ENCODE measurements at places on chromosomes 4 and X. TPM values are rescaled to one million over a fixed set of nuclear protein-coding genes. Genes with fewer than 3 reads are reported as not detected.
A peak's percentile ranks its signal among the peaks of the same experiment; 100 is the strongest.

RIBC1 gene
- 0.93 TPM for polyA plus RNA-seq

LAP3 gene
- 47.1 TPM for polyA plus RNA-seq

LRIT3 gene
- 0.06 TPM for polyA plus RNA-seq

CT45A1 gene
- polyA plus RNA-seq, result not detected

GRSF1 gene
- polyA plus RNA-seq, result 40.4 TPM

GLRA3 gene
- polyA plus RNA-seq, result not detected

CMC4 gene
- 22.1 TPM for polyA plus RNA-seq

TCEAL5 gene
- 0.61 TPM for polyA plus RNA-seq

ADAM29 gene
- polyA plus RNA-seq, result not detected

CFAP299 gene
- not detected for polyA plus RNA-seq

DNA sequence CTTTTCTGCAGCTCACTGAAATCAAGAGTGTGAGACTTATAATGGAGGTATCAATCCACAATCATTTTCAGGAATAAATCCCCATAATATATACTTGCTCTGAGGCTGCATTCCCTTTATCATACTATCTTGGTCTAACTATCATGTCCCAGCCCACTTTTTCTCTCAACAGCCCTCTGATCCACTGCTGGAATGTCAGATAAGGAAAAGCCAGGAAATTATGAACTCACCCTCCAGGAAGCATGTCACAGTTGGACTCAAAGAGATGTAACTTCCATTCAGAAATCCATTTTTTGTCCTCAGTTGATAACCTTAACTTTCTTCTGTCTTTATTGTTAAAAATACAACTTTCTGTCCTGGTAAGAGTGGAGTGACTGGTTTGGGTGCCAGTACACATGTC is 144.9 kb downstream of the PCDH19 start:
- no peak for DNase-seq

GRCh38 chrX:72714478-72714916 is 391 bp upstream of the PHKA1 start:
- peak; percentile 68 for DNase-seq

DNA sequence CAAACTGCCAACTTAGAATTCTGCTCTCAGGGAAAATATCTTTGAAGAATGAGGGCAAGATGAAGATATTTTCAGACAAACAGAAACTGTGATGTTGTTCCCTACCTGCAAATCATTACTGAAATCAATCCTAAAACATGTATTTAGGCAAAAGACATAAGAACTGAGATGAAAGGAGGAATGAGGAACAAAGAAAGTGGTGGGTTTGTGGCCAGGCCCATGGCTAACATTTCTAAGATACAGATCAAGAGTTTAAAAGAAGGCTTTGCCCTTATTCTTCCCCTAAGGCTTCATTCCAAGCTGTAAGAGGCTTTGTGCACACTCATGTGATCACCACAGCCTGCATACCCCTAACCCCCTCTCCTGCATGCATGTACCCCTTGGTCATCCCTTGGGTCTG is 46.5 kb downstream of the ADGRG2 start:
- DNase-seq, result no peak

DNA sequence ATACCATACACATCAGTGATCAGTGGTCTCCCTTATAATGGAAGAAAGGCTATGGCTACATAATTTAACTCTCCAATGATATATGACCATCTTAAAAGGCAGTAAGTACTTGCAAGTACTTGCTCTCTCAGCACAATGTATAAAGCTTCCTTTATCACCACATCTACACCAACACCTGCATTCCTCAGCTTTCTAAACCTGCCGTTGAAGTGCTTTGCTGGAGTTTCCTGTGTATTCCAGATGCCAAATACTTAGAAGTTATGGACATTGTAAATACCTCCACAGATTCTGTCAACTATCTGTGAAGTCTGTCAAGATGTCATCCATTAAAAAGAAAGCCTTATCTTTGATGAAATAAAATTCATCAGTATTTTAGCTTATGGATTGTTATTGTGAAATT is 335.0 kb upstream of the GALNTL6 start:
- DNase-seq, result no peak

GRCh38 chr4:154982187-154983047 is 201.3 kb downstream of the RBM46 start:
- DNase-seq, result peak; percentile 74

DNA sequence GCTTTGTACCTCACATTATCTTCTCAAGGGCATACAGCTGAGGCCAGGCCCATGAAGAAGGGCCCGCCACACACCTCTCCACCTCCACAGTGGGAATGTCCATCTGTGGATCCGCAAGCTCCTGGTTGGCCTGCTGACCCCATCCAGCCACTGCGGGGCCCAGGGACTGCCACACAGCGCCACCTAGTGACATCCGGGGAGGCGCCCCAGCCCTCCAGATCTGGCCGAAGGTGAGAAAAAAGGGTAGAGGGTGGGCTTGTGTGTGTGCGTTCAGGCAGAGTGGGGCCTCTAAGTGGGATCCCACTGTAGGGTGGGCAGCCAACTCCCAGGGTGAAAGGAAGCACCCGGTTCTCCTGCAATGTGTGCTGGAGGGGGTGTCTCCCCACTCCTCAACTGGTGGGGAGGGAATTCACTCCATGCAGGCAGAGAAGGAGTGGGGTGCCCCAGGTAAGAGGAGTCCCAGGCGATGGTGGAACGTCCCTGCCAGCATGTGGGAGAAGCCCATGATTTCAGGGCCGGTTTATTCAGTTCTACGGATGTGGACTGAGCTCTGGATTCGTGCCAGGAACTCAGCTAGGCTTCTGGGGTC is 117.3 kb downstream of the ENPP6 start:
- peak; percentile 58 for DNase-seq

DNA sequence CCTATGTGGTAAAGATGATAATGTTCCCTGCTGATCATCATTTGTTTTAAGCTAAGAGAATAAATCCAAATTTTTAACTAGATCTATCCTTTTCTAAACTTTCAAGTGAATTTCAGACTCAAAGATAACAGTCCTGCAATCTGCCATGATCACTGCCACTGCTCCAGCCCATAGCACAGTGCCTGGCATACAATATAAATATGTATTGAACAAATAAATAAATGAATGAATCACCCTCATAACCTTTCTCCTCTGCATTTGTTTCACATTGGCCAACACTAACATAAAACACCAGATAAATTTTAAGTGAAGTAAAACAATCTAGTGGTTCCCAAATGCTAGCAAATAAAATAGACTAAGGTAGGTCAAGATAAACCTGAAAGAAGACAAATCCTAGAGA is 439.0 kb downstream of the GPM6A start:
- no peak for DNase-seq

DNA sequence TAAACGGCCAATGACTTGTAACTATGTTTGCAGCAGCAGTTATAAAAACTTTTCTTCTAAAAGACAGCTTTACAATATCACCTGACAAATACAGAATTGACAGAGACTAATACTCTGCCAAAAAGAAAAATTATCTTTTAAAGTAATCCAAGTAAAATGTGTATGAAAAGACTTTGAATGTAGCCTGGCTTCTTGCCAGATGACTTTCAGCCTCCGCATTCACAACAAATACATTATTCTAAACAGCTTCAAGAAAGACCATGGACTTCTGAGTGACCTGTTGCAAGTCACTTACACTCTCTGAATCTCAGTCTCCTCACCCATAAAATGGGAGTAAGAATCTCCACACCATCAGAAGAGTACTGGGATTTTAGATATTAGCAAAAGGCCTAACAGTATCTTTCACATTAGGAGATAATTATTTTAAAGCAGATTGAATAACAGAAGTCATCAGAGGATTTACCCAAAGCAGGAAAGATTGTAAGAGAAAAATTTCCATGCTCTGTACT is 2.5 kb downstream of the ADAMTS3 start:
- DNase-seq, result no peak

DNA sequence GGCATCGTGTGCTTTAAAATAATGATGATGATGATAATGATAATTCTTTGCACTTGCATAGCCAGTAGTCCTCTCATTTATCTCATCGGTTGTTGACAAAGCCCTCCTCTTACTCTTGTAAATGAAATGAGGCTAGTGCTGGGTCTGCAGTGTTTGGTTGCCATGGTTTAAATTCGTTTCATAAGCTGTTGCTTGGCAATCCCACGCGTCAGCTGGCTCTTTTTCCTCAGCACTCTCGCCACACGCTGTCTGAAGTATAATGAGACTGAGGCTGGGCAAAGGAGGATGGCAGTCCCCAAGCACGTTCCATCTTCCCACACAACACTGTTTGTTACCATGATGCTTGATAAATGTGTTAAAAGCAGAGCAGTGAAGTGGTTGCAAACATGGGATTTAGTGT is 15.5 kb downstream of the PAGE4 start:
- DNase-seq, result no peak

GRCh38 chrX:29477878-29478277 is 737.5 kb upstream of the MAGEB2 start:
- DNase-seq, result no peak

DNA sequence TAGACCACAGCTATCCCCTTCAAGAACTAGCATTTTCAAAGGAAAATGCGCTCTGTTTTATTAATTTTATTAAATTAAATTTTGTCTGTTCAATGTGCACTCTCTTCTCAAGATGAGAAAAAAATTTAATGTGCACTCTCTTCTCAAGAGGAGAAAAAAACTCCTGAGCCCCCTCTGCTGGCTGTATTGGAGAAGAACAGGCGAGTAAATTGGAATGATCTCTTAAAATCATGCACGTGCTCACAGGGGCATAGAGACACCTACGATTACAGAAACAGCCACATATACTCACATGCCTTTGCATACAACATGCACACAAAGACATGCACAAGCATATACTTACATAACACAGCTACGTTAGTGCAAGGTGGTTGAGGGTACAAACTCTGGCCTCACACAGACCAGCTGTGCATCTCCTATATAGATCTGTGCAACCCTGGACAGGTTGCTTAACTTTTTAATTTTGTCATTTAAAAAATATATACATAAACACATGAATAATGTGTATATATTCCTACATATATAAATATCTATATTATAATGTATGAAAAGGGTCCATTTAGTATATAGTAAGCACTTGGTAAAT is 176.2 kb upstream of the CXorf66 start:
- peak; percentile 54 for DNase-seq

DNA sequence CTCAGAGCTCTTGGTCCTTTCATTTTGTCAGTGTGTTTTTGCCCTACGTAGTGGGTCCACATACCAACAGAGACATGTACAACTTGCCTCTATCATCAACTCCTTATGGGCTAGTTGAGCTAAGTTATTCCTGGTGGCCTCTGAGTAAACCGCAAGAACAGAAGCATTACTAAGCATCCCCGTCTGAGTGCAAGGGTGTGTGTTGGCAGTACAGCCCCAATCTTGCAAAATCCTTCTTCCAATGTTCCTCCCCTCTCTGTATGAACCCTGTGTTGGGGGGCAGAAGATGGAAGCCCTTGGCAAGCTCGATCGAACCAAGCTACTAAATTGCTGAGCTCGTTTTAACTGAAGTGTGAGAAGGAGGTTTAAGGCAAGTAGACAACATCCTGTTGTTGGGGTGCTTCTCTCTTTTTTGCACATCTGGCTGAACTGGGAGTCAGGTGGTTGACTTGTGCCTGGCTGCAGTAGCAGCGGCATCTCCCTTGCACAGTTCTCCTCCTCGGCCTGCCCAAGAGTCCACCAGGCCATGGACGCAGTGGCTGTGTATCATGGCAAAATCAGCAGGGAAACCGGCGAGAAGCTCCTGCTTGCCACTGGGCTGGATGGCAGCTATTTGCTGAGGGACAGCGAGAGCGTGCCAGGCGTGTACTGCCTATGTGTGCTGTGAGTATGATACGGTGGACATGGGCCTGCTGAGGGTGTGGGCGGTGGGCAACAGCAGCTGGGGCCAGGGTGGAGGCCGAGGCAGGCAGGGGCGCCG is at the start of gene SH2D1A:
SH2D1A (plus strand) TSS at position 447 of the 760 bp plus-strand sequence; CDS start at position 527, 80 bp downstream.
- no peak for DNase-seq

DNA sequence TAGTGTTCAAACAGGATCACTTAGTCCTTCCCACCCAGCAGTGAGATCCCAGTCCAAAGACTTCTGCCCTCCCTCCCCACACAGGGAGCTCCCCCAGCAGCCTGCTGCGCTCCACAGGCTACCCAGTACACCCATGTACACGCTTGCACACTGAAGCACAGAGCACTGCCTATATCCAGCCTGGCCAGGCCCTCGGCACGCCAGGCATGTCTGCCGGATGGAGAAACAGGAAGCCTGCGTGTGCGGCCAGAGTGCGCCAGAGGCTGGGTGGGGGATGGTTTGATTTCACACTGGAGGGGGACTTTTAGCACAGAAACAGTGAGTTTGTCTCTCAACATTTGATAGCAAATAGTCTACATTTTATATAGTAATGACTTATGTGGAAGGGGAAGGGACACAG is 833.5 kb upstream of the IGFBP7 start:
- no peak for DNase-seq

- no peak for DNase-seq
Measured at GRCh38 chr4:28014469-28014868, 1153.8 kb downstream of the STIM2 start.

DNA sequence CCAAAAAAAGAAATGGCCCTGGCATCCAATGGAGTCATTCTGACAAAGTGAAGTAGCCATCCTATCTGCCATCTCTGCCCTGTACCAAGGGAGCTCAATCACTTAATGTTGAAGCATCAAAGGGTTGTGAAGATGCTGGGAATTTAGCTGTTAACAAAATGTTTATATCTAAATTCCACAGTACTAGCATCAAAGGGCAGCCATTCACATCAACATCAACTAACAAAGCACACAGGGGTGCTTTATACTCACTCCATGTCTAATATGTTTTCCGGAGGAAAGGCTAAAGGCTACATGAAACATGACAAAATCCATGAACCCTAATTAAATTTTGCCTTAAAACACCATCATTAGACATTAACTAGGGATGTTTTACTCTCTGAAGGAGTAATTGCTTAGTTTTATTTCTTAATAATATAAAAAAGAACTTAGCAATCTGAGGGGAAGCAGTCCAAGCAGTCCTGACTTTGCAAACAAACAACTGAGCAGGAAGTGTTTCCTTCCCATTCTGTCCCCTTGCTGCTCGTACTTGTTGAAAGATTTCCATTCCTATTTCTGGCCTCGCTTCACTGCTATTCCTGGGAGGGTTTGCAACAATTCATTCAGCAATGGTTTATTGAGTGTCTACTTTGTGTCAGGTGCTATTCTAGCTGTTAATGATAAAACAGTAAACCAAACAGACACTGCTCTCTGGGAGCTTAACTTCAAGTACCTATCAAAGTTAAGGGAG is 208.6 kb upstream of the SLC7A11 start:
- no peak for DNase-seq

- peak; percentile 14 for DNase-seq
Measured at GRCh38 chr4:2092669-2093053, 33.5 kb downstream of the NAT8L start.

- DNase-seq, result no peak
Measured at GRCh38 chr4:188992706-188993105, 853.5 kb downstream of the TRIML1 start.

Data from stomach (tissue), 19 donors.